ENCODE measurements at places on chromosomes 4 and X.

DNA sequence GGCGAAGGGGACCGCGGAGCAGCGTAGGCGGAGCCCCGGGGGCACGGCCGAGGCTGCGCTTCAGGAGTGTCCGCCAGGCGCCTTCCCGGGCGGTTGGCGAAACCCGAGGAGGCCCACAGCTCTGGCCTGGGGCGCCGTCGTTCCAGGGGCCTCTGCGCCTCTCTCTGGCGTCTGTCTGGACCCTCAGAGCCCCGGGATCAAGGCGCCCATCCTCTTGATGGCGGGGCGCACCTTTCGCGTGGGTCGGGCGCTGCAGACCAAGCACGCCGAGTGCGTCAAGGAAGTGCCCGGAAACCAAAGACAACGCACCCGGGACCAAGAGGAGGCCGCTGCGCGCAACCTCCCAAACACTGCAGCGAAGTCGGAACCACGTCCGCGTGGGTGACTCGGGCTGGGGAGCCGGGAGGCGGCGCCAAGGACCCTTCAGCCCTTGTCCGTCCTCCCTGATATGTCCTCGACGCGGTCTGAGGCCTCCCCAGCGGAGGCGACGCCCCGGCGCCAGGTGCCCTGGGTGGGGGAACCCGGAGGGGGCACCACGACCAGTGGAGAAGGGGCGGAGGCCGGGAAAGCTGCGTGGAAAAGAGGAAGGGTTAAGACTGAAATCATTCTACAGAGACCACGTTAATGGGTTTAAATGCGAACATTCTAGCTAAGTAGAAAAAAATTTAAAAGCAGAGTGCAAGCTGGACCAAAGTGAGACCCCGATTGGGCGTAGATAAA is 9.9 kb downstream of the HMX1 start:
- no peak for DNase-seq

DNA sequence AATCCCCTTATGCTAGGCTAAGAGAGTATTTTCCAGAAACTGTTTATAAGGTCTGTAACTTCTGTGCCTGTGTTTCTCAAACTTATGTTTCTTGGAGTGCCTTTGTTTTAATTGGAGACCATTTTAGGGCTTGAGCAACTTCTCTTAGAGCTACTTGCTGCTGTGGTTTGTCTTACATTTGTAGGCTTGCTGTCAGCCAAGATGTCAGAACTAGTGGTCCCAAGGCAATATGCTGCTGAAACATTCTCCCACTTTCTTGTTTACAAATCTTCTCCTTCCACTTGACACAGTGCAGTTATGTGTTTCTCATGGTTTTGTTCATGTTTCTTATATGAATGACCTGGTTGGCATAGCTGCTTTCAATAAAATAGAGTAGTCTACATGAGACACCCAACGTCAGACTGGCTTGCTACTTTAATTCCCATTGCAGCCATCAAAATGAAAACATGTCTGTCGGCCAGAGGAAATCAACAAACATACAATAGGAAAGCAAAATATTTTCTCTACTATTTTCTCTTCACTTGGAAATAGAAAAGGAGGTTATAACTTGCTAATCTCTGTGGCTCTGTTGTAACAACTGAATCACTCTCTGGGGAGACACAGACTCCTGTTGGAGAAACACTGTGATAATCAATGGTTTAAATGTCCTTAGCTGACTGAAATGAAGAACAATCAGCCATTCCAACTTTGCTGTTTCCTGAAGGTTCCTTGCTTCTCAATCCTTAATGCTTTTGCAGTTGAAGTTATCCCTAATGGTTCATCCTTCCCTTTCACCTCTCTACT is 426.4 kb downstream of the PDGFC start:
- DNase-seq: no peak

- DNase-seq: no peak
Measured at GRCh38 chrX:124216396-124217115, 115.9 kb upstream of the TEX13D start.

- DNase-seq: no peak
Measured at GRCh38 chrX:46687619-46688018, 71.3 kb downstream of the SLC9A7 start.

GRCh38 chr4:30427932-30428331 is 292.2 kb upstream of the PCDH7 start:
- DNase-seq: no peak

GRCh38 chr4:88967883-88968331 is 89.1 kb downstream of the FAM13A start:
- no peak for DNase-seq

GRCh38 chr4:76641351-76641750 is 206.3 kb downstream of the SHROOM3 start:
- no peak for DNase-seq

DNA sequence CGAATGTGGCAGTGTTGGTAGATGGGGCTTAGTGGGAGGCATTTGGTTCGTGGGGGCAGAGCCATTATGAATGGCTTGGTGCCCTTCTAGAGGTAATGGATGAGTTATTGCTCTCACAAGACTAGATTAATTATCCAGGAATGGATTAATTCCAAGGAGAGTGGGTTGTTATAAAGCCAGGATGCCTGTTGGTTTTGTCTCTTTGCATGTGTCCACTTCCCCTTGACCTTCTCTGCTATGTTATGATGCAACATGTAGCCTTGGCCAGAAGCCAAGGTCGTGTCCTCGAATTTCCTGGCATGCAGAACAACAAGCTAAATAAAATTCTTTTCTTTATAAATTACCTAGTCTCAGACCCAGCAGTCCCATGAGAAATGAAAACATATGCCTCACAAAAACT is 111.2 kb upstream of the PLS3 start:
- no peak for DNase-seq

- DNase-seq: no peak
Measured at GRCh38 chrX:69082055-69082752, 83.0 kb downstream of the PJA1 start.

DNA sequence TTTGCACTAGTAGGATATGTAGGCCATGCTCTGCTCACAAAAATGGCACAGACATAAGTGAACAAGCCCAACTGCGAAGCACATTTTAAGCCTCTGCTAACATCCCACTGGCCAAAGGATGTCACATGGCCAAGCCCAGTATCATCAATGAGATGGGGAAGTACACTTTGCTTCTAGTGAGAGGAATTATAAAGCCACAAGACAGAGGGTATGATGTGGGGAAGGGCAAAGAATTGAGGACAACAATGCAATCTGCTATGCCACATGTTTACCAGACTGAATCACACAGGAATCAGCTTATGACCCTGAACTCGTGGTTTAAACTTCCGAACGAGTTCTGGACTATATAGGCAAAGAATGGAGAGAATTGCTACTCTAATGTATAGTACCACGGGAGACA is 39.1 kb downstream of the SUPT20HL1 start:
- no peak for DNase-seq

GRCh38 chr4:117983541-117984365 is 50.5 kb upstream of the NDST3 start:
- no peak for DNase-seq

- peak; percentile 45 for DNase-seq
Measured at GRCh38 chr4:98260047-98260578, 1.1 kb upstream of the RAP1GDS1 start.

- no peak for DNase-seq
Measured at GRCh38 chrX:110159865-110160264, 157.0 kb downstream of the TMEM164 start.

GRCh38 chr4:133096972-133097371 is 52.1 kb upstream of the PCDH10 start:
- DNase-seq: no peak

GRCh38 chr4:42310358-42310757 is 86.9 kb upstream of the SHISA3 start:
- DNase-seq: peak; percentile 26

DNA sequence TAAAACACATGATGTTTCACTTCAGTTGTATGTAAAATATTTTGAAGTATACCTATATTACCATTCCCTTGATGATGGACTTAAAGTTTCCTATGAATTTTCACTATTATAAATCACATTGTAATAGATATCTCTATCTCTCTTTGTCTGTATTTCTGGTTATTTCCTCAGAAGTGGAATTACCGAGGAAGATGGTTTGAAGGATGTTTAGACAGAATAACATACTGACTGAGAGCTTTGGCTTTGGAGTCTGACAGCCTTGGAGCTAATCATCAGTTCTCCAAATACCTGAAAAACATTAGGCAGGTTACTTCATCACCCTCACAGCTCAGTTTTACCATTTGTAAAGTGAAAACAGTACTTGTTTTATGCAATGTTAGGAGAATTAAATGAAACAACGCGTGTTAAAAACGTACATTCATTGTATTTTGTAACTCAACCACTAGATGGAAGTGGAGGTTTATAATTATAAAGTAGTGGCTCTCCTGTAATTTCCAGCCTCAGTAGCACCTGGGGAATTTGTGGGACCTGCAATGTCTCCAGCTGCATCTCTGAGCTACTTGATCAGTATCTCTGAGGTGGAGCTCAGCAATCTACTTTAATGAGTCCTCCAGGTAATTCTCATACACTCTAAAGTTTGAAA is 14.3 kb downstream of the JCHAIN start:
- DNase-seq: peak; percentile 49

DNA sequence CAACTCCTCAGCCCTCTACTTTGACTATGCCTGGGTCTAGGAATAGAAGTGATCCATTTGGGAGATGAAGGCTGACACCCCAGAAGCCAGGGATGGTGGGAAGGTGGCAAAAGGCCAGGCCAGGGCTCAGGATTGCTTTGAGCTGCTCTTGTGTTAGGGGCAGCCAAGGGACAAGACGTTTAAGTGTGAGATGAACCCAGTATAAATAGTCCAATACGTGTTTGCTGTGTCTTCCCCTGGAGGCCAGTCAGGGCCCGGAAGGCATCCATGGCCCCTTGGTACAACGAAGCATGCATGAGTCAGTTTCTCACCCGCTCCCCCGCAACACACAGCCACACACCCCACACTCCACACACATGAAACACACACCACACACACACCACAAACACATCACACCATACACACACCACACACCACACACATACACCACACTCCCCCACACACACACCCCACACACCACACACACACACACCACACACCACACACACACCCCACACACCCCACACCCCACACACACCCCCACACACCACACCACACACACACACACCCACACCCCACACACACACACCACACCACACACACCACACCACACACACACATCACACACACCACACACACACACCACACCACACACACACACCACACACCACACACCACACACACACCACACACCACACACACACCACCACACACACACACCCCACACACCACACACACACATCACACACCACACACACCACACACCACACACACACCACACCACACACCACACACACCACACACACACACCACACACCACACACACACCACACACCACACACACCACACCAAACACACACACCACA is 5.1 kb downstream of the STARD8 start:
- no peak for DNase-seq

- DNase-seq: no peak
Measured at GRCh38 chrX:101079736-101080270, 1.1 kb downstream of the TMEM35A start.

DNA sequence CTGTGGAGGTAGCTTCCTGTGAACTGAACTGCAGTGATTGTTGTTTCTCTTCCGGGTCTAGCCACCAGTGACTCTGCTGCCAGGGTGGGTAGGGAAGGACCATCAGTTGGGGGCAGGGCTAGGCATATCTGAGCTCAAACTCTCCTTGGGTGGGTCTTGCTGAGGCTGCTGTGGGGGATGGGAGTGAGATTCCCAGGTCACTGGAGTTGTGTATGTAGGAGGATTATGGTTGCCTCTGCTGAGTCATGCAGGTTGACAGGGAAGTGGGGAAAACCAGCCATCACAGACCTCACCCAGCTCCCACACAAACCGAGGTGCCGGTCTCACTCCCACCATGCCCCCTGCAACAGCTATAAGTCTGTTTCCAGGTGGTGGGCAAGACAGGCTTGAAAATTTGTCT is 1937.8 kb downstream of the PCDH7 start:
- no peak for DNase-seq

DNA sequence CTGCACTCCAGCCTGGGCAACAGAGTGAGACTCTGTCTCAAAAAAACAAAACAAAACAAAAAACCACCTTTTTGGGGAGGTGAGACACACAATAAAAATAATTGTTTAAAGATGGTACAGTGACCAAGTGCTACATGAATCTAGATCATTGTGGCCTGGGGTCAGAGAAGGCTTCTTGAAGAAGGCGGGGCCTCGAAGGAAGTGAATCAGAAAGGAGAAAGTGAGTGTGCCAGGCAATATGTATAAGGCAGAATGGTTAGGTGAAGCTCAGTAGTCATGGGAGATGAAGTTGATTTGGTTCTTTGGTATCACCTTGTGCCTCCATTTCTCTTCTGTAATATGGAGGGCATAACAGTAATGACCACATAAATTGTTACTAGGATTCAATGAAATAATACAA is 58.9 kb downstream of the DOCK11 start:
- DNase-seq: no peak

GRCh38 chrX:141989134-141989533 is 85.4 kb downstream of the MAGEC1 start:
- no peak for DNase-seq

GRCh38 chrX:71637848-71638247 is 19.5 kb upstream of the CXCR3 start:
- peak; percentile 58 for DNase-seq

- no peak for DNase-seq
Measured at GRCh38 chrX:100720301-100720700, 11.6 kb downstream of the SYTL4 start.

- DNase-seq: no peak
Measured at GRCh38 chr4:7103607-7104365, 35.9 kb upstream of the GRPEL1 start.

DNA sequence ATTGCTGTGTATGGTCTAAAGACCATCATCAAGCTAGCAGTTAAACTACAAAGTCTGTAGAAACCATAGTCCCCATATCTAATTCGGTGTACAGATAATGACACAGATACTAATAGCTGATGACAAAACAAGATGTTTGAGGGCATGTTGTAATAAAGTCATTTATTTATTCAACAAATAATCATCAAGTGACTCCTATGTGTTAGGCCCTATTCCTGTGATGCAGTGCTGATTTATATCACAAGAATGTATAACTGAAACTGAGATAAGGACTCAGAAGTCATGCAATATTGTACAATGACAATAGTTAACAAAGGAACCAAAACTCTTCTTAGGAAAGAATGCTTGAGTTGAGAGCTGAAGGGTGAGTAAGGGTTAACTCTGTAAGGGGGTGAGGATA is 315.0 kb upstream of the NR3C2 start:
- no peak for DNase-seq

DNA sequence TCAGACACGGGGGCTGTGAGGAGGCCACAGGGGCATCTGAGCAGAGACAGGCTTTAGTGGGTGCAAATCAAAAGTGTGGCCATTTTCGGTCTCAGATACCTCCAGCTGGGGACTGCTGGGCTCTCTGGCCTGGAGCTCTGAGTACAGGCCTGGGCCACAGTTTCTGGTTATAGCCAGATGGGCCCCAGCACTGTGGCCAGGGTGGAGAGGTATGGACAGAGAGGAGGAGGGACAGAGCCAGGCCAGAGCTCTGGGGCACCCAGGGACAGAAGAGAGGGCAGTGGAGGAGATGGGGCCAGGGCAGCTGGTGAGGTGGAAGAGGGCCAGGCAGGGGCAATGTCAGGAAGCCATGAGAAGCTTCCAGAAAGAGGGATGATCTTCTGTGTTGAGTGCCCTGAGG is 20.1 kb downstream of the CCNQ start:
- DNase-seq: no peak

Data from GM12865 (cell line).